Hematopoietic multipotent progenitor cell treated with erythropoietin and hydrocortisone succinate and interleukin-3 and kit ligand, for 6 days (in vitro differentiated cells): ENCODE measurements at places on chromosomes 3 and 15.

GRCh38 chr3:140188285-140188684, 253.3 kb downstream of the CLSTN2 start:
- DNase-seq = no peak

GRCh38 chr3:123154020-123154985, 47.4 kb upstream of the SEC22A start:
- no peak for DNase-seq

GRCh38 chr3:112984485-112984884, 6.3 kb upstream of the GTPBP8 start:
- DNase-seq = peak; percentile 20

GRCh38 chr15:49645277-49645676, 24.4 kb downstream of the DTWD1 start:
- no peak for DNase-seq

DNA sequence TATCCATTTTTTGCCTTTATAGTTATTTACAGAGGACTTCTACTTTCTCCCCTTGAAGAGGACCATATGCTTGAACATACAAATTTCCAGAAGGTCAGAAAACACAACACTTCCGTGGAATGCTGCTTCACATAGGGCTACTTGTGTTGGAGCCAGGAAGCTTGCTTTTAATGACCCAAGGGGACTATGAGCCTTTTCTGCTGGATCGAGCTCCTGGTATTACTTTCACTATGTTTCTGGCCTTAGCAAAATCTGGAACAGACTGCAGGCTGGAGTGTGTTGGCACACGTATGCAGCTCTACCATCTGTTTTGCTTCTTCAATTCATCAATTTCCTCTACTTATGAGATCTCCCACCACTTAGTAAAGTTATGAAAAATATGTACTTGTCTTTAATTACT, 69.3 kb upstream of the CBLB start:
- no peak for DNase-seq

DNA sequence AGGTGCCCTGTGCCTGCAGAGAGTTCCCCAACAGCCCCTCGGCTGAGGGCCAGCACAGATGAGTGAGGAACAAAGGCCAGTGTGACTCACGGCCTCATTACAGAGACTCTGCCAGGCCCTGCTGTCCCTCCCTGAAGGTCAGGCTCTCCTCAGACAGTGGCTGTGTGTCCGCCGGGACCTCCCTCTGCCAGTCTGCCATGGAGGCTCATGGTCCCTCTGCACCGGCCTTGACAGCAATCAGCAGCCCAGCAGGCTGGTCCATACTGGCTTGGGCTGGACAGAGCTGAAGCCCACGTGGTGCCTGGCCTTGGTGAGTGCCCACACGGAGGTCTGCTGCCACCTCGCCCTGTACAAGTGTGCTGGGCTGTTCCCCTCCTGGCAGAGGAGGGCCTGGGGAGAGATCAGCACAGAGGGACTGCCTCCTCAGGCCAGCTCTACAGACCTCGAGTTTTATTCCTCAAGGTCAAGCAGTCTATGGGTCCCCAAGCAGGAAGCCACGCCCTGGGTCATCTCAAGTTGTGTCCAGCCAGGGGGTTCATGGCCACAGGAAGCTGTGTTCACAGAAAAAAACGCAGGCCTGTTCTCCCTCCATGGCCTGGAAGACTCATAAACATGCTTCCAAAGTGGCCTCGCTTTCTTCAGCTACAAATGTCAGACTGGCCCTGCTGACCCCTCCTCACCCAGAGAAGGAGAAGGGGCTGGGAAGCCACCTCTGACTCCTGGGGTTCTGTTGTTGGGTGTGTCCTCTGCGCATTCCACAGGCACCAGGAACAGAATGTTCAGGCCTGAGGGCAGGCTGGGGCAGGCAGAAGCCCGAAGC, 27.0 kb downstream of the SLC41A3 start:
- DNase-seq = no peak

- no peak for DNase-seq
These were observed 140.7 kb downstream of the TCF12 start for GRCh38 chr15:57059026-57059660.

GRCh38 chr3:31462050-31462569, 70.6 kb upstream of the STT3B start:
- peak; percentile 86 for DNase-seq

DNA sequence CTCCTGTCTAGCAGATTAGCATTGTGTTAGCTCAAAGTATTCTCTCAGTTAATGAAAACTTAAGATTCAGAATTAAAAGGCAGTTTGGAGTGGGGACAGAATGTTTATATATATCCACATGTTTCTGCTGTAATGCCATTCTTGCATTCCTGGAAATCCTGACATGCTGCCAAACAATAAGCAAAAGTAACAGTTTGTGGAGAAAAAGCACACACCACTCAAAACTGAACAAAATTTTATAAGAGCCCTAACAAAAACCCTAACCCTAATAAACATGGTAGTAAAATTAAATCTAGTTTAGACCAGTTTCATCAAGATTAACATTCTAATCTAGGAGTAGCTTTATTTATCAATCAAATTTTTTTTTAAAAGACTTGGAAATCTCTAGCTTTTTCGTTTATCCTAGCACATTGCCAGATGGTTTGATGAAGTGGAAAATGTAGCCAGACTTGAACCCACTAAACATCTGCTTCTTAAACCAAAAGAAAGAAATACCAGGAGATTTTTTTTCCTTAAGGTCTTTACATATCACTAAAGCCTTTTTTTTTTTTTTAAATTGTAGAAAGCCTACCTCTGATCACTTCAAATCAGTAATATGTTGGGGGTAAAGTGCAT, 3.7 kb downstream of the TCAIM start:
- no peak for DNase-seq

- DNase-seq = no peak
These were observed 1.4 kb upstream of the FOXB1 start for GRCh38 chr15:60002528-60003218.

DNA sequence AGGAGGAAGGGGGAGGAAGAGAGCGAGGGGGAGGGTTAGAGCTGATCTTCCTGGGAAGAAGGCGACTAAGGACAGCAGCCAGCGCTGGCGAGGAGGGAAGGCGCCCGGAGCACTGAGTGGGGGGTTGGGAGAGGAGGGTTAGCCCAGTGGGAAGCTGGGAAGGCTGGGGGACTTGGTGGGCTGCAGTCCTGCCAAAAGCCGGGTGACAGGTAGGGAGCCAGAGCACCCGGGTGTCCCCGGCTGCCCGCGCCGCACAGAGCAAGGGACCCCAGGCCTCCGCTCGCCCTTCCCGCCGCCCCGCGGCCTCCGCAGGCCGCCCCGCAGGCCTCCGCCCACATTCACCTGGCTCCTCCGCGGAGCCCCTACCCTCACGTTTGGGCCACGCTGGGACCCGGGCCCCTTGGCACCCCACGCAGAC, 448 bp downstream of the SLC12A8 start:
- no peak for DNase-seq

DNA sequence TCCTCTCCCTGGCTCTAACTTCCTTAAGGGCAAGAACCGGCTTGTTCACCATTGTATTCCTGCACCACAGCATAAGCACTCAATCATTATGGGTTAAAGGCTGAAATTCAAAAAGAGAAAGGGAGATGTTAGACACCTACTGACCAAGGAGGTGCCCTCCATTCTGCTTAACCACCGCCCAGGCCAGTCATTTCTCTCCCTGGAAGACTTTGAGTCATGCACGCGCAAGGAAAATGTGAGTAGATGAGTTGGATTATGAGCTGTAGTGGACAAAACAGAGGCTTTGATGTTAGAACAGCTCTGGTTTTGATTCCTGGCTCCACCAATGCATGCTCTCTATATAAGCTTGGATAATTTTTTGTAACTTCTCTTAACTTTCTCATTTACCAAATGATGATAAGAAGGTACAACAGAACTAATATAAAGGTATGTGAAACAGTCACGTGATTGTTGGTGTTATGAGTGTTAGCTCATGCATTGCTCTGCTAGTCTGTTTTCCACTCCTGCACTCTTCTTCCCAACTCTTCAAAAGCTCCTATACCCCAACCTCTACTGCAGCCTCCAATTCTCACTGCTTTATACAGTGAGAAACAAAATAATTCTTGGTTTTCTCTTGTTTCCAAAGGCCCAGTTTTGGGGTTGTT, 148.4 kb upstream of the ATP11B start:
- DNase-seq = no peak

- DNase-seq = no peak
These were observed 28.5 kb upstream of the SNRK start for GRCh38 chr3:43257850-43258249.

GRCh38 chr3:181311186-181311585, 321.6 kb upstream of the DNAJC19 start:
- DNase-seq = no peak

DNA sequence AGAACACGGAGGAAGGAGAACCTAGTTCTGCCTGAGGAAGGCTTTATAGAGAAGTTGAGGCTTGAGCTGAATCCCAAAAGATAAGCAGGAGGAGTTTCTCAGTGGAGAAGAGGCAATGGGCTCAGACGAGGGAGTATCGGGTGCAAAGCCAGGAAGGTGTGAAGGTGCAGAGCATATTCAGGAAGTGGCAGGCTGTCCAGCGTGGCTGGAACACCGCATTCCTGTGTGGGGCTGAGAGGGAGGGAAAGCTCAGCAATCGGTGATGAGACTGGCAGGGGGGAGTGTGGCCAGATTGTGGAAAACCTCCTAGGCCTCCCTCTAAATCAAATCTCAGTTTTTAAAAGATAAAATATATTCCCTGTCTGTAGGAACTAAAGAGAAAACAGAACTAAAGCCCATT, 63.0 kb downstream of the ARHGAP31 start:
- DNase-seq = no peak

DNA sequence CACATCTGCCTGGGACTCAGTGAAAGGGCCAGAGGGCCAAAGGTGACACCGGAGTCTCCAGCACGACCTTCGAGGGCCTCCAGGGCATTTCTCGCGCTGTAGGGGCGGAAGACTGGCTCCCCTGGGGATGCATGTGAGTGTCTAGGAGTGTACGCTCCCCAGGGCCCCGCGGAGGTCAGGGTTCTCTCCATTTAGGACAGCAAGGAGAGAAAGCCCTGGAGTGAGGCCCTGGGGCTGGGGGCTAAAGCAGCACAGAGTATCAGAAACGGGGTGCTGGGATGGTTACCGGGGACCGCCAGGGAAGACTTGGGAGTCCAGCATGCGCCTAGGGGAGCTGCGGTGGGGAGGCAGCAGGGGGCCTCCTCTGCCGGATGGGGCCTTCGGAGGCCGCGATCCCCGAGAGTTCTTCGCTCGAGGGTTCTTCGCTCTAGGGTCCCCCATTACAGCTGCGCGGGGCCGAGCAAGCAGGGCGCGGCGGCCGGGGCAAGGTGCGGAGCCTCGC, 595 bp upstream of the APBA2 start:
- peak; percentile 22 for DNase-seq

- no peak for DNase-seq
These were observed 41.5 kb downstream of the CSNK1G1 start for GRCh38 chr15:64314456-64314855.

- DNase-seq = no peak
These were observed 428.5 kb downstream of the OCA2 start for GRCh38 chr15:27670486-27671209.

GRCh38 chr3:51646091-51646490, 25.0 kb upstream of the TEX264 start:
- no peak for DNase-seq

DNA sequence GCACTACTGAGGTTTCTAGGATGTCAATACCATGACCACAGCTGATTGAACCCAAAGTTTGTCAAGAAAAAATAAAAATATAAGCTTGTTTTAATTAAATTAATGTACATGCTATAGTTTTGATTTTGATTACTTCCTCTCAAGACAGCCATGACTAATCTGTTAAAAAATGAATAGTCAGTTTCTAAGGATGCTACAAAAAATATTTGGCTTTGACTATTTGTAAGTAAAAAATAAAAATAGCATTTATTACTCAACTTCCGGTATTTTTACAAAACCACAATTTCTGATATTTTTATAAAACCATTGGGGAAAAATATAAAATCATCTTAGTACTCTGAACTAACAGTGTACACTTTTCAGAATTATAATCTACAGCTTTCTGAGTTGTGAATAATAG, 12.1 kb upstream of the TEX9 start:
- no peak for DNase-seq

DNA sequence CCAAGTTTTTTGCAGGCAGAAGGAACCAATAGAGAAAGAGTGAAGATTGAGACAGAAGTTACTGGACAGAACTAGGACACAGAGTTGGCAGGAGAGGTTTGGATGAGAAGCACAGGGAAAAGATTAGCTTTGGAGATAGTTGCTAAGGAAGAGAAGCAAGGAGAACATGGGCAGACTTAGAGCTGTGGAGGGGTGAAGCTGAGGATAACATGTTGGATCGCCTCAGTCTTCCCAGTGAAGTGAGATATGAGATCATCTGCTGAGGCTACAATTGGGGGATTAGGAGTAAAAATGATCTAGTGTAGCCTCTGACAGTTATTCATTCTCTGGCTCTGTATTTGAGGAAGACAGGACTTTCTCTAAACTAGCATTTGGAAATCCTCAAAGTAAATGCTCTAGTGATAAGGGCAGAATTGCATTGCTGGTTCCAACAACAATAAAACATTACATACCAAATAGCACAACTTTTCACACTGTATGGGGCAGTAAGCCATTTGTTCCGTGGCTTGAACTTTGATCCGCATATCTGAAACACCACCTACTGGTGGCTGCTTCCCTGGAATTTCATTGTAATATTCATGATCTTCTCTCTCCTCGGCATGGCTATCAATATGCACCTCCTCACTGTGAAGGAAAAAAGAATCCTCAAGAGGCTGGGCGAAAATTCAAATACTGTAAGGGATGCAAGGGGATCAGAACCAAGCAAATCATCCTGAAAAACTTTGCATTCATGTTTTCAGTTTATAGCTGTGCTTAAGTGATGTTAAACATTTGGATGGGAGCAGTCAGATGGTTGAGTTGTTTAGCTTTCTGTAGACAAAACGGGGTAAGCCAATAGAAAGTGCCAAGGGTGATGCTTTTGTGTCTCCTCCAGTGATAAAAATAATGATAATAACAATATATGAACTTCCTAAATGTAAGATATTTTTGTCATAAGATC, 22.2 kb upstream of the EID1 start:
- peak; percentile 53 for DNase-seq

- DNase-seq = peak; percentile 41
These were observed 553 bp upstream of the TNNC1 start for GRCh38 chr3:52454250-52454937.

DNA sequence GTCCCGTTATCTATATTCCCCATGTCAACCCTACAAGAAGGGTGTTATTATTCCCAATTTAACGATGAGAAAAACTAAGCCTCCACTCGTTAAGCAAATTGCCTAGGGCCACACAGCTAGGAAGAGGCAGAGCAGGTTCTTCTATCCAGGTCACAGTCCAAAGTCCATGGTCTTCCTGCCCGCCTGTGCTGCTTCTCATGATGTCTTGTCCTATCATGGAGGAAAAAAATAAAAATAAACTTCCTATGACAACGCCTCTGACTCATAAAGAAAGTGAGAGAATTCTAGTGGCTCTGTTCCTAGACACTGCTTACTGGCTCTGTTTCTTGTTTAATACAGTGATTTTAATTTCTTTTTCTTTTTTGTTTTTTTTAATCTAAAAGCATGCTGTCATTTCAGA, 9.7 kb downstream of the COL8A1 start:
- DNase-seq = no peak

GRCh38 chr3:10968401-10968800, 24.1 kb upstream of the SLC6A1 start:
- no peak for DNase-seq
